ENCODE measurements at places on chromosomes 7 and 10.
A peak's percentile ranks its signal among the peaks of the same experiment; 100 is the strongest.

DNA sequence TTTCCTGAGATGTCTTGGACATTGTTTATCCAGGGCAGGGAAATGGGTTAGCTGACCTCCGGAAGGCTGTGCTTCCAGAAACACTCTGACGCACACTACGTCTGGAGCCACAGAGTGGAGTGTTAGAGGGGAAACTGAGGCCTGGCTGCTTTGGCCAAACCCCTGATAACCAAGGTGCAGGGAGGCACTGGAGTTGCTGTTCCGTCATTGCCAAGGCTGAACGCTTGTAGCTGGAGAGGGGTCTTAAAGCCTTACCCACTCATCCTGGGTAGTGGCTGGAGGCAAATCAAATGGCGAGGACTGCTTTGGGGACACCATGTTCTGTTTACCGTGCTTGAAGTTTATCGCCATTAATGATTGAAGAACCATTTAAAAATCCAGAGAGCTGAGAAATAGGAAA, 604.1 kb upstream of the FOXK1 start:
- no peak for DNase-seq

- DNase-seq: no peak
Observed at GRCh38 chr7:155346285-155346684, 48.6 kb downstream of the INSIG1 start.

DNA sequence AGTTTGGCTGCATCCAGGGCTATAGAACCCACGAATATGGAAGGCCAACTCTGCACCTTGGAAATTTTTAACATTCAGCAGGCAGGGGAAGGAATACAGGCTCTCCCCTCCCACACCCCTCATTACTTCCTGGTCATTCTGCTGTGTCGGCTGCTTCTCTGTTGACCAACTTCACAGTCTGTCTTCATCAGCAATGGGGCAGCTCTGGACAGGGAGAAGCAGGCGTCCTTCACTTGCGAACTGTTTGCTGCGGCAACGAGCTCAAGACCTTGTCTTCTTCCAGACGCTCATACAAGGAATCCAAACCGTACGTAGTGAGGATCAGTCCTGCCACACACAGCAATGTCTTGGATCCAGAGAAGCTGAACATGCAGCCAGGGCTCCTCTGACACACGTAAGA, 192.2 kb downstream of the DIP2C start:
- no peak for DNase-seq

DNA sequence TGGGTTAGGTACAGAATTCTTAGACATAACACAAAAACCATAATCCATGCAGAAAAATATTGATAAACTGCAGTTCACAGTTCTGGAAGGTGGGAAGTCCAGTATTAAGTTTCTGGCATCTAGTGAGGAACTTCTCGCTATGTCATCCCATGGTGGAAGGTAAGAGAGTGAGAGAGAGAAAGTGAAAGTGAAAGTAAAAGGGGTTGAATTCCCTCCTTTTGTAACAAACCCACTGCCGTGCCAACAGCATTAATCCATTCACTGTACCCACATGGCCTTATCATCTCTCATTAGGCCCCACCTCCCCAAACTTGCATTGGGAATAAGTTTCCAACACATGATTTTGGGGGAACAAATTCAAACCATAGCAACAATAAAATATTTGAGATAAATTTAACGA, 17.1 kb downstream of the ZNF485 start:
- DNase-seq: peak; percentile 9

All from NCI-H2029 (cell line).